NCI-H460 (cell line): ENCODE measurements at places on chromosomes 13 and 19. TPM values are rescaled to one million over a fixed set of nuclear protein-coding genes. Genes with fewer than 3 reads are reported as not detected.

Gene POLR1D
- 128 and 149 TPM in 2 replicates for total RNA-seq

Gene GRIN2D
- total RNA-seq = 0.25 and 0.40 TPM in 2 replicates

Gene USE1
- 25.1 and 28.9 TPM in 2 replicates for total RNA-seq

Gene WDFY2
- 9.4 and 10.8 TPM in 2 replicates for total RNA-seq

Gene ZNF234
- total RNA-seq = 8.5 and 8.6 TPM in 2 replicates

Gene SAFB
- total RNA-seq = 22.2 and 25.0 TPM in 2 replicates

Gene STOML3
- total RNA-seq = not detected in 2 replicates

Gene SLC10A2
- not detected in 2 replicates for total RNA-seq

Gene PLPP2
- 91.1 and 102 TPM in 2 replicates for total RNA-seq

Gene CRLF1
- total RNA-seq = 91.3 and 109 TPM in 2 replicates

Gene ARL11
- total RNA-seq = not detected in 2 replicates

Gene C19orf38
- total RNA-seq = 0.50 TPM in 1 of 2 replicates, not detected in the other

Gene KLK3
- not detected in 2 replicates for total RNA-seq

Gene CGB1
- not detected in 2 replicates for total RNA-seq

Gene FCHO1
- total RNA-seq = 4.1 and 4.6 TPM in 2 replicates

Gene PGLYRP2
- not detected in 2 replicates for total RNA-seq

Gene RPL21
- 1,438 and 1,486 TPM in 2 replicates for total RNA-seq

Gene CXCL17
- not detected in 2 replicates for total RNA-seq

Gene NBEA
- total RNA-seq = 4.2 and 5.0 TPM in 2 replicates

Gene CEACAM4
- total RNA-seq = not detected in 2 replicates

Gene FGF22
- total RNA-seq = not detected in 2 replicates

Gene CBARP
- 1.8 and 3.1 TPM in 2 replicates for total RNA-seq

Gene PCCA
- 8.5 and 15.7 TPM in 2 replicates for total RNA-seq

Gene NUDT15
- 21.9 and 25.9 TPM in 2 replicates for total RNA-seq

Gene KLK15
- not detected in 2 replicates for total RNA-seq

Gene FGF21
- total RNA-seq = not detected in 2 replicates

Gene PTPRH
- total RNA-seq = 31.9 and 34.0 TPM in 2 replicates

Gene FOXA3
- 0.14 TPM in 1 of 2 replicates, not detected in the other for total RNA-seq

Gene ERICH6B
- not detected in 2 replicates for total RNA-seq

Gene NHLRC3
- total RNA-seq = 7.4 and 10.1 TPM in 2 replicates

Gene BCAM
- total RNA-seq = 2.3 and 3.1 TPM in 2 replicates

Gene NLRP11
- total RNA-seq = not detected in 2 replicates
